ENCODE measurements at places on chromosomes 16 and 17. TPM values are rescaled to one million over a fixed set of nuclear protein-coding genes. Genes with fewer than 3 reads are reported as not detected.

- no peak for DNase-seq
Measured at GRCh38 chr16:29307598-29308507, 98.7 kb downstream of the NPIPB11 start.

Gene SMPD3
- 2.0 TPM for total RNA-seq

DNA sequence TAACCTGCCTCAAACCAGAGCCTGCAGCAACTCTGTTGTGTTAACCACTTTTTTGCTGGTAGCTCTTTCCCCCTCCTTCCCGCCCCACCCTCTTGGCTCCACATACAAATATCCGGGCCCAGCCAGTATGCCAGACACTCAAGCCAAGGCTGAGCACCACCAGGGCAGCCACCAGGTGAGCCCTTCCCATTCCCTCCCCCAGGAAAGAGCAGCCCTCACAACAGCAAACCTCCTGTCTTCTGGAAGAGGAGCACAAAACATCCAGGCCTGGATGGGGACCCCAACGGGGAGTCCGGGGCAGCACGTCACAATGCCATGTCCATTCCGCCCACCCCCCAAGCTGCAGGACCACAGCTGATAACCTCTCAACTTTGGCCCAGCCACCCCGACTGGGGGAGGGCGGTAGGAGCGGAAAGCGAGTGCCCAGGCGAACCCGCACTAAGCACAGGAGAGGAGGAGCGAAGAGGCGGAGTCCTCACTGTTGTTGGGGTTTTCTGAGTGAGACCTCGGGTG is 757 bp downstream of the ORMDL3 start:
- DNase-seq: no peak

DNA sequence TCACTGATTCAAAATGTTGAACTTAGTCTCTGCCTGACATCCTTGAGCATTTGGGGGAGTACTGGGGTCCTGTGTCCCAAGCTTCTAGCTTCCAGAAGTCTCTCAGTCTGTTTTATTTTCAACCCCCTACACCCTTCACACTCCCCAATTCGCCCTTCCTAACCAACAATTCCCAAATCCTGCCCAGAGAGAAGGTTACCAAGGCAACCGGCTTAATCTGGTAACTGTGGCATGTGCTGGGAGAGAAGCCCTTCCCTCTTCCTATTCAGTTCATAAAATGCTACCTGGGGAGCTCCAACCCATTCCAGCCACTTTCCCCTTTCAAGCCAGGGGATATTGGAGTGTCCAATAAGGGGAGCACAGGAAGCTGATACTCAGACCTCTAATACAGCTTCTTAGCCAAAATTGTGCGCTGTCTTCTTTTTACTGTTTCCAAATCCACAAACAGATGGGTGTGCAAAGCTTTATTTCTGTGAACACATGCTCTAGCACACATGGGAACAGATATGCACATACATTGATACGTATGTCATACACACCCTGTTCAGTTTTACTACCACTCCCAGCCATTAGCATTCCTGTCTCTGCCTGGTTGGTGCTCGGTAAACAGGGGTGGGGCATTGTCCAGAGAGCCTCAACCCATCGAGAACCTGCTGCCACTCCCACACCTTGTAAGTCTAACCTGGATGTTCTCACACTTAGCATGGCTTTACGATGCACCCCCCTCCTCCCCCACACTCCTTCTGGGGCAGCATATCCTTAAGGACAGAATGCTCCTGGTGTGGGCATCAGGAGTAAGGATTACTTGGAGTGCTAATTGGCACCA is 1.1 kb upstream of the RAPGEFL1 start:
- DNase-seq: peak; percentile 67

- peak; percentile 41 for DNase-seq
Measured at GRCh38 chr17:32341857-32342602, at the start of gene C17orf75. Gene C17orf75, minus strand, starts transcription at chr17:32342173. Its CDS starts 34 bp downstream, at chr17:32342139.

GRCh38 chr17:13996276-13996675 is 73.0 kb upstream of the COX10 start:
- DNase-seq: no peak

Gene KRT31
- total RNA-seq: 0.16 TPM

DNA sequence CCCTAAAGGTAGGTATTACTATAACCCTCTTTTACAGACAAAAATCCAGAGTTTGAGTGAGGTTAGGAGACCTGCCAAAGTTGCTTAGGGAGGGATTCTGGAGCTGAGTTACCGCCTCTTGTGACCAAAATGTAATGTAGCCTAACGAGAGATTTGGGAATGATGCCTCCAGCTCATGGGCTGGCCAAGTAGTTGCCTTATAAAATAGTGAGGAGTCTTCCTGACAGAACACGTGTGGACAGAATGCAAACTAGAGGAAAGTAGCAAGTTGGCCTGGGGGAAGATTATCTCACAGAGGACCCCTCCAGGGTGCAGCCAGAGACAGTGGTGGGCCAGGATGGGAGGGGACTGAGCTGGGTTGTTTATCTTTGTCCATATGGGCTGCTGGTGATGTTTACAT is 543.7 kb upstream of the CDH11 start:
- no peak for DNase-seq

DNA sequence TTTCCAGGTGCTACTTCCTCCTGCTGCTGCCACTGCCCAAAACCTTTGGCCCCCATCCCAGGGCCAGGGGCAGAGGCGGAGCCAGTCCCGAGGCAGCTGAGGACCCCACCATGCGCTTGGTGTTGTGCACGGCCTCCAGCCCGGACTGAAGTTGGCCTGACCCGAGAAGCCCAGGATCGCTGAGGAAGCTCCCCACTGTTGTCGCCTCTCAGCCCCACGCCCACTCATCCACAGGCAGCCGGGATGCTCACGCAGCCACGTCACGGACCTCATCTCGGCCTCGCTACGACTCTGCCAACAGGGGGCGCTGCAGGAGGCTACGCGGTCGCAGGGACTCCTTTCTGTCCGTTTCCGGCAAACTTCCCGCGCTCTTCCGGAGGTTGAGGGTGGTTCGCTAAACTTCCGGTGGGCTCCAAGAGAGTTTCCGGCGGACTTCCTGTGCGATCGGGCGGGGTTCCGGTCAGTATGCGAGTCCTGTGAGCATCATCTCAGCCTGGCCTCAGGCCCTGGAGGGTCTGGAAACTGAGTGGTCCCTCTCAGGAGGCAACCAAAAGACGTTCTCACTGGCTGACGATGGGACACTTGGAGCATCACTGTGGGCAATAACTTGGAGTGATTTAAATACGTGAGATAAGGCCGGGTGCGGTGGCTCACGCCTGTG is 12.4 kb downstream of the ZG16B start:
- DNase-seq: no peak

Gene PLD6
- 2.8 TPM for total RNA-seq

DNA sequence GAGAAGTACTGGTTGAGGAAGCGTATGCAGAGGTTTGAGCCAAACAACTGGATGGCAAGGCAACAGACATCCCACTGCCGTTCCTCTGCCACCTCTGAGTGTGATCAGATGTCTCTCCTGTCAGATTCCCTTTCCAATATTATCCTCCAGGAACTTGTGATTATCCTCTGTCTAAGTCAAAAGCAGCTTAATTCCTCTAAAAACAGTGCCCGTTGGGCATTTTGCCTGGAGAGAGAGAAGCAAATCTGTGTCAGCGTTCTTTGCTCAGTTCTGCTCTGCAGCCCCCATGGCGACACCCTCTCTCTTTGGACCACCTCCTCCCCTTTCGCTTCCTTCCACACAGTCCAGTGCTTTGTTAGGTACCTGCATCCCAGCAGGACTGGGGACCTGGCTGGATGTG is 56.1 kb upstream of the TBX2 start:
- DNase-seq: no peak

DNA sequence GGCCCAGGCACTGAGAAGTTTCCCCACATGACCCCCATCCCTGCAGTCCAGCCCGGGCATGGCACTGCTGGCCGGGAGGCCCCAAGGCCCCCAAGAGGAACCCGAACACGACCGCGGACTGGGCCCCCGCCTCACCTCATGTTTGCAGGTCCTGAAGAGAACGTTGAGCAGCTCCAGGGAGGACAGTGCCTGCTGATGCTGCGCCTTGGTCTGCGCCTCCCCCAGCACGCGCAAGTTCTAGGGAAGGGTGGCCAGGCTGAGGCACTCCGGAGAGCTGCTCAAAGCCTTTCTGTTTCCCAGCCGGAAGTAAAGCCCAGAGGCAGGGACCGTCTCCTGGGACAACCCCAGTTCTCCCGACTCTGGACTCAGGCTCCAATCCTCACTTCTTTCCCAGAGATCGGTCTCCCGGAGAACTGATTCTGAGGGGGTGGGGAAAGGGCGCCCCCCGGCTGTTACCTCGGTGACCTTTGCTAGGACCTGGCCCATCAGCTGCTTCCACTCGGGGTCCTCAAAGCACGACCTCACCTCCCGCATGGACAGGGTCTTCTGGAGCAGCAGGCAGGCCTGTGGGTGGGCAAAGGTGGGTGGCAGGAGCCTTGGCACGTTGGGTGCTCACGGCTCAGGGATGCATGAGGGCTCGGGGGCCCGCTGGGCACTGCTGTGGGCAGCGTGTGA is 13.7 kb downstream of the MYBBP1A start:
- DNase-seq: no peak

- DNase-seq: no peak
Measured at GRCh38 chr16:68889508-68890150, 46.3 kb downstream of the TANGO6 start.

Gene NRN1L
- not detected for total RNA-seq

DNA sequence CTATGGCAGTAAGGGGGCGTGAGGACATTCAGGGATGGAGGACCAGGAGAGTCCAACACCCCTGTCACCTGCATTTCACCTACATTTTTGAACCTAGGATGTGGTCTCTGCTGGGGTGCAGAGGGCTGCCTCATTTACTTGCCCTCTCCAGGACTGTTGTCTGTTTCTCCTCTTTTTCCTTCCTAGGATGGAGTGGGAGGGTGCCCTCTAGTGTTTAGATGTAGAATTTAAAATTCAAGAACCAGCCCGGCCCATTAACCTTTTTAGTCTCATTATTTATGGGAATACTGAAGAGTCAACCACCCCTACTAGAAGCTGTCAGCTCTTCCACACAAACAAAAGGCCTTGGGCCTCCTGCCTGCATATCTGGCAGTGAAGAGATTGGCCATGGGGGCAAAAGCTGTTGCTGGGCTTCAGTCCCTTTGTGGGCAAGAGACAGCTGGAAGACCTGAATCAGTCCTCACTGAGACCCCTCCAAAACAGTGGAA is 2.5 kb upstream of the STARD3 start:
- DNase-seq: no peak

- DNase-seq: no peak
Measured at GRCh38 chr17:21394265-21394664, 18.1 kb downstream of the KCNJ12 start.

Gene SMARCE1
- 126 TPM for total RNA-seq

DNA sequence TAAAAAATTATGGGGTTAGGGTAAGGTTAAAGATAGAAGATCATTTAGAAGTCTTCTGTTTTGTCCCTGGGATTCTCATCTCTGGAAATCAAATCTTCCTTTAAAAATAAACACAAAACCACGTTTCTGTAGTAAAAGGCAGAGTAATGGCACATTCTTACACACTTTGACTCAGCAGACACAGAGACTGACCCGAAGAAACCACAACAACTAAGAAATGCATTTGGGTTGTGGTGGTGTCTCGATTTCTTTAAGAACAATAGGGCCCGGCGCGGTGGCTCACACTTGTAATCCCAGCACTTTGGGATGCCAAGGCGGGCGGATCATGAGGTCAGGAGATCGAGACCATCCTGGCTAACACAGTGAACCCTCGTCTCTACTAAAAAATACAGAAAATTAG is 54.9 kb upstream of the MYH10 start:
- DNase-seq: no peak

Gene MT1A
- not detected for total RNA-seq

DNA sequence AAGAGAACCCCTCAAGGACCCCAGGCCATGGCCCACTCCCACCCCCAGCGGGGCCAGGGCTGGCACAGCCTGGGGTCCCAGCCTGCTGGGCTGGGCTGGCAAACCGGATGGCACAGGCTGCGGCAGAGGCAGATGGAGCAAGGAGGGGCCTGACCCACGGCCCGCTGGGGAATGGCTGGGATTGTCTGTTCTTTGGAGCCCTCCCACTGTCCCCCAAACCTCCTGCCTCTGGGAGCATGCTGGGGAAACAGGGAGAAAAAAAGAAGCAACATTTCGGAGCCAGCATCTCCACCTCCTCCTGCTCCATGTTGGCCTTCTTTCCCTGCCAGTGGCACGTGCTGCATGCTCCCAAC is 37.1 kb upstream of the LHX1 start:
- DNase-seq: no peak

GRCh38 chr16:88610909-88611812 is 27.2 kb upstream of the IL17C start:
- no peak for DNase-seq

Gene YBX2
- total RNA-seq: 0.37 TPM

DNA sequence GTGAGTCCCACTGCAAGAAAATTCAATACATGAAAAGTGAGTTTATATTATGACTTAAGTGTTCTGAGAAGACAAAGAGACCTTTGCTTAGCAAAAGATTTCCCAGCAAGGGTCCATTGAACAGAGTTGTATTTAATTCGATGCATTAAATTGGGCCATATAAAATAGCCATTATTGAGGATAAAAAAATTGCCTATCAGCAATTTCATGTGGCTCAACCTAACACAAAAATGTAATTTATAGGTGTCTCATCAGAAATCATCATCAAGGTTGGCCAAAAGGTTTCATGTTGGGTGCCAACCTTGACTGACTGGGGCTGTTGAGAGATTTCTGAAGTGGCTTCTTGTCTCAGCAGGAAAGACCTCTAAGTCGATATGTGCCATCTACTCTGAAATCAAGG is 84.8 kb upstream of the TOX3 start:
- DNase-seq: no peak

DNA sequence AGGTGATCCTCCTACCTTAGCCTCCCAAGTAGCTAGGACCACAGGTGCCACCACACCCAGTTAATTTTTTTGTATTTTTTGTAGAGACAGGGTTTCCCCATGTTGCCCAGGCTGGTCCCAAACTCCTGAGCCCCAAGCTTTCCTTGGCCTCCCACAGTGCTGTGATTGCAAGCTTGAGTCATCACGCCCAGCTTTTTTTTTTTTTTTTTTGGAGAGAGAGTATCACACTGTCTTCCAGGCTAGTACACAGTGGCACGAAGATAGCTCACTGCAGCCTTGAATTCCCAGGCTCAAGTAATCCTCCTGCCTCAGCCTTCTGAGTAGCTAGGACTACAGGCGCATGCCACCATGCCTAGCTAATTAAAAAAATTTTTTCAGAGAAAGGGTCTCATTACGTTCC is 27.2 kb downstream of the HEATR9 start:
- DNase-seq: no peak

DNA sequence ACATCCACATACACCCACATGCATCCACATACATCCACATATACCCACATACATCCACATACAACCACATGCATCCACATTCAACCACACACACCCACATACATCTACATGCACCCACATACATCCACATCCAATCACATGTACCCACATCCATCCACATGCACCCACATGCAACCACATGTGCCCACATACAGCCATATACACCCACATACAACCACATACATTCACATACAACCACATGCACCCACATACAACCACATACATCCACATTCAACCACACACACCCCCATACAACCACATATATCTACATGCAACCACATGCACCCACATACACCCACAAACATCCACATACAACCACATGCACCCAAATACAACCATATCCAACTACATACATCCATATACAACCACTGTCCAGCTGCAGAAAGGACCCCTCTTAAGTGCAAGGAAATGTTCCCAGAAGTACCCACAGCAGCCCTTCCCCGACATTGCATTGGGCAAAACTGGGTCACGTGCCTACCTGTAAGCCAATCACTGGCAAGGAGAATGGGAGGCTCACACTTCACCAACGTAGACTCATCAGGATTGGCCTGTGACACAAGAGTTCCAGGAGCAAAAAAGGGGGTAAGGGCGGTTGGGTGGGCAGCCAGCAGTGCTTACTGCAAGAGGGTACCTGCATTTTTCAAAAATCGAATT is 18.1 kb downstream of the CALB2 start:
- DNase-seq: no peak

- no peak for DNase-seq
Measured at GRCh38 chr17:82787081-82787848, 35.4 kb downstream of the TBCD start.
